ENCODE measurements at places on chromosomes 3 and 15.

DNA sequence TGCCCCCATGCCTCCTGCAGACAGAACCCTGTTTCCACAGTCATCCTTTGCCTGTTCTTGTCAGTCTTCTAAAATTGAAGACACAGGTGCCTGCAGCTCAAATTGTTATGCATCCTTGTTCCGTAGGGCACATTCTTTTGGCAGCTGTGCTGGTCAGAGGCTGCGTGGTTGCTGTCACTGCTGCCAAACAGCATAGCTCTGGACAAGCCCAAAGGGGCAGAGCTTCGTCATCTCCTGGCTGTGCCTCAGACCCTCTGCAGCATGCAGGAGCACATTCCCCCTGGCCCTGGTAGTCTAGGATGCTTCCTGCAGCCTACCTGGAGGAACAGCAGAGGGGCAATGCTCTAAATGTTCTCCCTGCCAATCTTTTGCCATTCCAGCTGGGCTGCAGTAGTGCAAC is 2.1 kb upstream of the FBXL22 start:
- DNase-seq = no peak

DNA sequence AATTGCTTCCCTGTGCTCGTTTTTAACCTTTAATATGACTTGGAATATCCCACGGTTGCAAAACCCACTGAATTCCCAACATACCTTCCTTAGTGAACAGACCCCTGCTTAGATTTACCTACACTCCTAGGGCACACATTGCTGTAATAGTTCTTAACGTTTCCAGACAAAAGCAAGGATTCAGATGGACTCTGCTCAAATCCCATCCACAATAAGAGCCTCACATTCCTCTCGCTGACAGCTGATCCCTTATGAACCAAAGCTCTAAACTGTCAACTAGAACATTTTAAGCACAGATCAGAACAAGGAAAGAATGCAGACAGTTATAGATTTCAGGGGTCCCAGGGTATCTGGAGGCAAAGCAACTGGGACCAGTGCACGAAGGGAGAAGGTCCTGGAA is 248.3 kb upstream of the ICE2 start:
- no peak for DNase-seq

GRCh38 chr15:29142129-29142747 is 127.4 kb downstream of the NSMCE3 start:
- no peak for DNase-seq

DNA sequence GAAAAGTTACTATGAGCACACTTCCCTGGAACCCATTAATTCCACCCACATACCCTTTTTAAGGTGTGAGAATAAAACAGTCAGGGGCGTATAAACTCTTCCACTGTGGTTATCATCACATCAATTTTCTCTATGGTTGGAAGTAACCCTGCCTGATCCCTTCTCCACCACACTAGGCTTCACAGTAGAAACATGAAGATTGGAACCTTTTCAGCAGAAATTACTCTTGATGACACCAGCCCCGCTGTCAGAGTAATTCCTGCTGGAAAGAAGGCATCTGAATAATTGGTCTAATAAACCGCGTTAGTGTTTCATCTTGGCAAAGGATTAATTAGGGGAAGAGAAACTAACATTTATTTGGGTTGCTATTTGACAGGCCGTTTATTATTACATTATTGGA is 278.4 kb downstream of the MFSD1 start:
- no peak for DNase-seq

- no peak for DNase-seq
Observed at GRCh38 chr3:158701420-158702065, 29.1 kb upstream of the LXN start.

DNA sequence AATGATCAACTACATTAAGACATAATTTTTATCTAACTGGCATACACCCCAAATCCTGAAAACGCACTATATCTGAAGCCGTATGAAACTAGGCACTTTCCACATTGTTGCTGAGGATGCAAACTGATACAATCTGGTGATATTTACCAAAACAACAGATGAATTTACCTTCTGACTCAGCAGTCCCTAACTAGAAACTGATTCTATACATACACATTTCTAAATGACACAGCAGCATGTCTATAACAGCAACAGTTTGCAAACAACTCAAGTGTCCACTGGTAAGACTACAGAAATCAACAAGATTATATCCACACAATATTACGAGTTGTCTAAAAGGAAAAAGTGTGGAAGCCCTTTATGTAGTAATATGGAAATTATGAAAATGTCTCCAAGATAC is 22.9 kb downstream of the SECISBP2L start:
- no peak for DNase-seq

GRCh38 chr15:67331676-67332075 is 77.1 kb downstream of the IQCH start:
- no peak for DNase-seq

DNA sequence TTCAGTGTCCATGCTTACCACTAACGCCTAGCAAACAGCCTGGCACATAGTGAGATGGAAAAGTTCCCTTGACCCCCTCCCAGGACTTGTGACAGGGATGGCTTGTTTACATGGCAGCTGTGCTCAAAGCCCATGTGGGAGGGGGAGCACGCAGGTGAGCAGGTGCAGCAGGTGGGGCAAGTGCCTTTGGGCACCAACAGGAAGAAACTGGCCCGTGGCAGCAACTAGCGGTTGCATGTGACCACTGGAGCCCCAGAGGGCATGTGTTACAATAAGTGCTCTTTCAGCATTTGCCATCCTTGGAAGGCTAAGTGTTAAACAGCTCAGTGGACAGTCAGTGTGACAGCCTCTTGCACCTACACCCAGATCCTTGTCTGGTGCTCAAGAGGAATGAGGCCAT is 734.6 kb downstream of the TUSC7 start:
- no peak for DNase-seq

DNA sequence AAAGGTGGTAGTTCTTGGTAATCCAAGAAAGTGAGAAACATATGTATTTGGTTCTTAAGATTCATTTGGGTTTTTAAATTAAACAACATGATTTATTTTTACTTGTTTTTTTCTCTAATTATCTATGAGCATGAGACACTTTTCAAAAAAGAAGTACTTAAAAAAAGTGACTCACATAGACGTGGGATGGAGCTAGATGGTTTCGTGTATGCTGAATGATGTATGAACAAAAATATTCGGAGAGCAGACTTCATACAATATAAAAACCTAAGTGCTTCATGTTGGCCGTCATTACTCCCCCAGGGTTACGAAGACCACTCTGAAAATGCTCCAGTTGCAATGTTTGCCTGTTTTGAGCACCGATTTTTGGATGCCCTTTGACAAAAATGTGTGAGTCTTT is 90.9 kb downstream of the RORA start:
- DNase-seq = no peak

DNA sequence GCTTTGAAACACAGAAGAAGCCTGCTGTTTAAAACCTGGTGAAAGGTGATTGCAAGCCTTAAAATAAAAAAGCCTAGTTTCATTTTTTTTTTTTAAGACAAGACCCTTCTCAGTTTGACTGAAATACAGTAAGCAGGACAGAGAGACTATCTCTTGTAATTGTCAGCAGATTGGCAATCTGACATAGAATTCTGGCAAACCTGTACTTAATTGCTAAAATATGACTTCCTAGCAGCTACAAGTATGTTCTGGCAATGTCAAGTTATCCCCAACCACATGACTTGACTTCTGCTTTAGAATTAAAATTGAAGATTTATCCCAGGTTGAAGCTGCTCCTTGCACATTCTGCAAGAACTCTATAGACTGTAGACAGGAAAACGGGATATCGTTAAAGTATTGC is 232.8 kb upstream of the NR2F2 start:
- DNase-seq = no peak

DNA sequence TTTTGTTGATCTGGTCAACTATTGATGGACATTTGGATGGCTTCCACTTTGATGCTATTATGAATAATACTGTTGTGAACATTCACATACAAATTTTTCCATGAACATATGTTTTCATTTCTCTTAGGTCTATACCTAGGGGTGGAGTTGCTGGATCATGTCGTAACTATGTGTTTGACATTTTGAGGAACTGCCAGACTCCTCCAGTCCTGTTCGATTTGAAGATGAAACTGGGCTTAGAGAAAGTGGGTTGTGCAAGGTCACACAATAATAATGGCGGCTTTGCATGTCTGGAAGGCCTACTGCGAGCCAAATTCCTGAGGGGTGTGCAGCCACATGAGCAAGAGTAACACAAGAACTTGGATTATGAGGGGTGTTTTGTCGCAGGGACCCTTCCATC is 2.6 kb downstream of the TSEN2 start:
- DNase-seq = no peak

DNA sequence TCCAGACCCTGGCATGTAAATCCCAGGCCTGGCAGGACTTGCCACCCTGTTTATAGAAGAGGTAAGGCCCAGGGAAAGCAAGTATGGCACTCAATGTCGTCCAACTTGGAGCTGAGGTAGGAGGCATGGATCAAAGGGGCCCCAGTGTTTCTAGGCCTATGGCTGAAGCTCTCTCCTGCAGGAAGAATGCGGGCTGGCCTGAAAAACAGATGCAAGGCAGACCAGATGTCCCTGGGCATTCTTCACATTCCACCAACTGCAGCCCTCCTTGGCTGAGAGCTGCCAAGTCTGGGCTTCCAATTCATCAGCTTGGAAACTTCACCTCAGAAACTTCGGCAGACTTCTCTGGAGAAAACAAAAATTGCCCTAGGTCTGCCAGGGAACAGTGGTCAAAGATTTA is 22.2 kb downstream of the MESD start:
- no peak for DNase-seq

DNA sequence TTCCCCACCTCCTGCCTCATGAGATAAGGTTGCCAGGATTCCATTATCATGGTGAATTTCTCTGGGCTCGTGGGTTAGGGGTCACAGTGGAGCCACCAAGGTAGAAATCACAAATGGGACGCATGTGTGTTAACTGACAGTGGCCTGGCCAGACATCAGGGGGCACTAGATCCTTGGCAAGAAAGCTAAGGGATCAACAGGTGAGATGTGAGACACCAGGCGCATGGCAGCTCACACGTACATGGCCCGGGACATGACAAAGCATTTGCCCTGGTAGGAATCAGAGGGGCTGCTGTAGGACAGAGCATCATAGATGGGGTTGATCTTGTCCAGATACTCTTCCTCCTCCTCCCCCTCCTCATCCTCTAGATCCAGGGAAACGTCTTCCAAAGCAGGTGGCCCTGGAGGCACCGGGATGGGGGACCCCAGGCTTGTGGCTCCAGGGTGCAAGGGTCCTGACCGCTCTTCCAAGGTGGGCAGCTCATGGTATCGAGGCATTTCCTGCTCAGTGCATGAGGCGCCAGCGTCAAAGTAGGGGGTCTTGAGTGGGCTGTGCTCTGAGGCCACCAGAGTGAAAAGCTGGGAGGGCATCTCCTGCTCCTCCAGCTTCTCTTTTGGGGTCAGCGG is 24.6 kb downstream of the ZBED2 start:
- no peak for DNase-seq

DNA sequence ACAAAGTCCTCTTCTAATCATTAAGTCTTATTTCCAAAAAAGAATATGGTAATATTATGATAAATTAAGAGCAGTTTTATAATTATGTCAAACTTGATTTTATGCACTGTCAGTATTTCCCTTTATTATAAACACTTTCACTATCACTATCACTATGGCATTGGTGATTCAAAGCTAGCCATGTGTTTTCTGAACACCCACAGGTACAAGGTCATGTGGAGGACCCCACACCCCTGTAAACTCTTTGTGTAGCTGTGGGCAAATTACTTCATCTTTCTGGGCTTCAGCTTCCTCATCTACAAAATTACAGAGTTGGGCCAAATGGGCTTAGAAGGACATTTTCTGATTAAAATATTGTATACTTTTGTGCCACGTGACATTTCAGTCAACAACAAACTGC is 41.7 kb downstream of the FBXL22 start:
- no peak for DNase-seq

- peak; percentile 58 for DNase-seq
Observed at GRCh38 chr3:48232734-48233133, 8.2 kb upstream of the ZNF589 start.

DNA sequence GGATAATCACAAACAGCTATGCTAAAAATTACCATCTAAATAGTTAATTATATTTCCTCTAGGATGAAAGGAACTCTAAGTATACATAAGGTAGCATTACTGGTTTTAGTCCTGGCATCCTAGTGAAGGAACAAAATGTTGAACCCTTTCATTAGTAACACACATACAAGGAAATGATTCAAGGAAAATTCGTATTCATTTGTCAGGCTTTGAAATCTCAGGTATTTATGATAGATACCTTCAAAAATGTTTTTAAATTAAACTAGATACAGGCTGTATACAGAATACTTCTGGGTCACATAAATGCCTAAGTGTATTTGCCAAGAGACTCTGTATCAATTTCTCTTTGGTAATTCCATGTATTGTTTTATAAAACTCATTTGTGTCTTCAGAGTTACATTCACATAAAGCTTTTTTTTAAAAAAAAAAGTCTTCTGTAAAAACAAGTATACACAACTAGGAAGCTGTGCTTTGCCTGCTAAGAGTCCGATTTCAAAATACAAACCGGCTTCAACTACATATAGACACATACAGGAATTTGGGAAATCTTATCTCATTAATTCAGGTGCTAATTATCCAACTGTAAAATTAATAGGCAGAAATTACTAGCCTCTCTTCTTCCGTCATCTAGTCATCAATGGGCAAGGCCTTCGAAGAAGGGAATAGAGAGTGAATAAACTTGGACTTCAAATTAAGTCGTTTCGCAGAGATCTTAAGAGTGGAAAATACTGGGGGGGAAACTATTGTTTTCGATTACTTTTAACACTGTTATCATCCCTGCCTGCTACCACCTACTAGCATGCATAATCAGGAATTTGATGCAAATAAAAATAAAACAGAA is 1.3 kb downstream of the SECISBP2L start:
- no peak for DNase-seq
